ENCODE measurements at places on chromosomes 2 and 18.

DNA sequence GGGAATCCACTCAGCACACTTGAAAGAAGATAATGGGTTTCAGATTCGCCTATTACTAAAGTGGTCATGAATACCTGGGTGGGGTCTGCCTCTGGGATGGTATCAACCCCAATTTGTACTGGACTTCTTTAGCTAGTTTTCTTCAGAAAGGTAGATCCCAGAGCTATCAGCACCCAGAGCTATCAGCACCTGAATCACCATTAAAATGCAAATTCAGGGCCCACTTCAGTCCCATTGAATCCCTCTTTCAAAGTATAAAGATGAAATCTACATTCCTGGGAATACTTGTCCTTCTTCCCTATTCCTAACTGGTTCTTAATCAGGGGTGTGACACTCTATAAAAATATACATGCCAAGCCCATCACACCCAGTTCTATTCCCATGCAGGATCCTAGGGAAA is 914.3 kb downstream of the DCC start:
- DNase-seq: no peak

- peak; percentile 28 for DNase-seq
Measured at GRCh38 chr18:73741946-73742345, 405.7 kb downstream of the FBXO15 start.

GRCh38 chr2:228522276-228522675 is 340.8 kb upstream of the SPHKAP start:
- DNase-seq: peak; percentile 64

DNA sequence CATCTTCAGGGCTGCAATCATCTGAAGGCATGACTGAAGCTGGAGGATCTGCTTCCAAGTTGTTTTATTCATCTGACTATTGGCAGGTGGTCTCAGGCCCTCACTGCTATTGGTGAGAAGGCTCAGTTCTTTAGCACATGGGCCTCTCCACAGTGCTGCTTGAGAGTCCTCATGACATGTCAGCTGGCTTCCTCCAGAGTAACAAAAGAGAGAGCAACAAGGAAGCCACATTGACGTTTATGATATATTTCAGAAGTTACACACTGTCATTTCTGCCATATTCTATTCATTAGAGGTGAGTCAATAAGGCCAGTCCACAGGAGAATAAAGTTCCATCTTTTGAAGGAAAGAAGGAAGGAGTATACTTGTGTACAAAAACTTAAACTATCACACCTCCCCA is 7.9 kb upstream of the SIGLEC15 start:
- no peak for DNase-seq

GRCh38 chr18:62979176-62979575 is 263.8 kb downstream of the PHLPP1 start:
- DNase-seq: peak; percentile 53
